RCC 7860 (cell line): ENCODE measurements at places on chromosomes 3 and 15.
A peak's percentile ranks its signal among the peaks of the same experiment; 100 is the strongest.

GRCh38 chr15:101351736-101352135, 56.7 kb upstream of the SNRPA1 start:
- DNase-seq, result no peak

GRCh38 chr15:76058714-76059319, 968 bp upstream of the TMEM266 start:
- no peak for DNase-seq

GRCh38 chr3:120773932-120774331, 31.4 kb downstream of the GTF2E1 start:
- DNase-seq, result peak; percentile 57

GRCh38 chr15:69217381-69217780, 56.9 kb downstream of the GLCE start:
- no peak for DNase-seq

GRCh38 chr3:4751029-4751501, 228.2 kb upstream of the BHLHE40 start:
- DNase-seq, result no peak

DNA sequence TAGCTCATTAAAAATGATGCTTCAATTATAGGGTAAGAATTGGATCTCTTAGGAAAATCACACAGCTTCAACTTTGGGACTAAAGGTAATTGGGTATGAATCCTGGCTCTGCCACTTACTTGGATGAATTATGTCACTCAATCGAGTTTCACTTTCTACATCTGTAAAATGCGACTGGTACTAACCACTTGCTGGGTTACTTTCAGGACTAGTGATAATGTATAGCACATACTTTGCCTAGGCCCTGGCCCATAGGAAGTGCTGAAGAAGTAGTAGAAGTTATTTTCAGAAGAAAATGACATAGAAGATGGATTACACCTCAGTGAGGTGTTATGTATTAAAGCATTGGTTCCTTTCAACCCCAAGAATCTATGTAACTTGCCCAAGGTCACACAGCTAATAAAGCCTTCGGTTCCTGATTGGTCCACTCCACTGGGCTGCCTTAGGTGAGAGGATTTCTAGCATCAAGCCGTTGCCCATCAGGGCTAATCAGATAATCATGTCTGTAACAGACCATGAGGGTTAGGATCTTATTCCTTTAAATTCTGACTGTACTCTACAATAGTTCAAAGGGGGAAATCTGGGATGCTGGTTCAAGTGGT, 29.4 kb upstream of the AP4E1 start:
- DNase-seq, result no peak

DNA sequence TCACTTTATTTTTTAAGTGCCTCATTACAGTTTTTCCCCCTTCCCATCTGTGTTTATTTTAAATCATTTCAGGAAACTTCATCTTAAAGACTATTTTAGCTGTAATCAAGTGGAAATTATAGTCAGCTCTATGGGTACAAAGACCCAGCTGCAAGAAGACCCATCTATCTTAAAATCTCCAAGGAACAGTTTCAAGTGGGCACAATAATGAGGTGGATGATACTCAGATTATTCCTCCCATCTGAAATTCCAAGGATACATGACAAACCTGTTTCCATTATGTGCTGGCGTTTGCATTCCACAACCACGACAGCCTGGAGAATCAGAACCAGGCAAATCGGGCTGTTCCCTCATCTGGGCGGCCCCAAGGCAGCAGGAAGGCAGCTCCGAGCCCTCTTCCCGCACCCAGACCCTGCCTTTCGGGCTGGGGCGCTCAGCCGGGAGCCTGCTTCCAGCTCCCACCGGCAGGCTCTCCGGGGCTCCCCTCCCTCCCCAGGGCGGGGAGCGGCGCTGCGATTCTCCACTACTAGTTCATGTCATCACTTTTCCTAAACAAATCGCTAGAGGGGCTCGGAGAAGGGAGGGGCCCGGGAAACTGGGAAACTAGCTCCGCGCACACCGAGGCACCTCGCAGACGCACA, at the start of gene MGLL:
Gene MGLL (minus strand): TSS at position 475 of the 641 bp plus-strand sequence. CDS start 197 bp downstream, at position 278.
- peak; percentile 39 for DNase-seq

DNA sequence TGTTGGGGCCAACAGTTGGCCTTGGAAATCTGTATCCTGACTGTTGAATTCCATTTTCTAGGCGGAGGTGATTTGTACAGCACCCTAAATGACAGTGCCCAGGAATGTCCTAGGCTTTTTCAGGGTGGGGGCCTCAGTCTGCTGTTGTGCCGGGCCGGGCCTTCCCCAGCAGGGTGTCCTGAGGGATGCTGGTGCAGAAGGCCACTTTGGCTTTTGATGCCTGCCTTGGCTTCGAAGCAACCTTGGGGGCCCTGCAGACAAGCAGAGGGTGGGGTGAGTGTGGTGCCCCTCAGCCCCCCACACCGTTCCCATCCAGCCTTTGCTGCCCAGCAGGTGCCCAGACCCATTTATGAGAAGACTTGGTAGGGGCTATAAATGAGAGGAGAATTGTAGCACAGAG, 33.0 kb downstream of the SYNM start:
- no peak for DNase-seq

GRCh38 chr15:35080226-35080625, 4.9 kb downstream of the NANOGP8 start:
- DNase-seq, result no peak

DNA sequence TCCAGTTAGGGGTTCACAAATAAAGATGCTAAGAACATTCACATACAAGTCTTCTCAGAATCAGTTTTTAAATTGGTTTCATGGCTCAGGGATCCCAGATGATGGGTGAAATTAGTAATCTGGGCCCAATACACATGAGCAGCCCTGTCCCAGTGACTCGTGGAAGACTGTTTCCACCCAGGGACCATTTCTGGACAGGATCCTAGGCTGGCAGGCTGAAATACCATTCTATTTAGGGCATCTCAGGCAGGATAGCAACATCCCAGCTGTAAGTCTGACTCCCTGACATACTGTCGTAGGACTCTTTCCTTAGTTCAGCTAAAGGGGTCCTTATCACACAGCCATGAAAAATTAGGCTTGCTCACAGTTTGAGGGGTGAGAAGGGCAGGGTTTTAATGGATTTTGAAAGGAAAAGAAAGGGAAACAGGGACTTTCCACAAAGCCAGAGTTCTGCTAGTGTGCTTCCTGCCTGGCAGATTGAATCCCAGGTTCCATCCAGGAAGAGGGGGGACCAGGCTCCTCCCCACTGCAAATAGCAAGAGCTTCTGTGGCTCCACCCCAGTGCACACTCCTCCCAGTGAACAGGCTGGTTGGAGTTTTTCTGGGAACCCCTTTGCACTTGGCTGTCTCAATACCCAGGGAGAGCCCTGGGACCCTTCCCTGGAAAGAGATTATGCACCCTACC, 41.3 kb upstream of the LYZL4 start:
- DNase-seq, result no peak
